ENCODE measurements at places on chromosomes 11 and 22.

DNA sequence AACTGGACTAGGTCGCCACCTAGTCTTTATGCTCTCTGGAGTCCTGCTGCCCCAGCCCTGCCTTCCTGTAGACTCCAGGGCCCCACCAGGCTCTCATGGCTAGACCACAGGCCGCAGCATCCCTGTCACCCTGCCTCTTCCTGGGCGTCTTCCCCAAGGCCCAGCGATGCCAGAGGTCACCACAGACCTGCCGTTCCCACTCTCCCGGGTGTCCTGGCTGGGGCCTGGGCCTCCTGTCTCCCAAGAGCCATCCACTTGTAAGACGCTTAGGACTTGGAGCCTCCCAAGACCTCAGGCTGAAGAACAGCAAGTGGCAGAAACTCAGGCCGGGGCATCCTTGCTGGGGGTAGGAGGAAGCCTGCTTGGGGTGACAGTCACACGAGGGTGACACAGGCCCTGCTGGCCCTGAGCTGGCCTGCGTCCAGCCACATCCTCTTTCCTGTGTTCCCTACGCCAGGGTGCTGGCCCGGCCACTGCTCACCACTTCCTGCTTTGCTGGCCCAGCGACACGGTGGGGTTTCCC is 2.0 kb upstream of the TCIRG1 start:
- DNase-seq = no peak

- no peak for DNase-seq
Observed at GRCh38 chr11:9301720-9302119, 12.7 kb downstream of the TMEM41B start.

GRCh38 chr11:58562375-58562800 is 13.3 kb downstream of the LPXN start:
- no peak for DNase-seq

DNA sequence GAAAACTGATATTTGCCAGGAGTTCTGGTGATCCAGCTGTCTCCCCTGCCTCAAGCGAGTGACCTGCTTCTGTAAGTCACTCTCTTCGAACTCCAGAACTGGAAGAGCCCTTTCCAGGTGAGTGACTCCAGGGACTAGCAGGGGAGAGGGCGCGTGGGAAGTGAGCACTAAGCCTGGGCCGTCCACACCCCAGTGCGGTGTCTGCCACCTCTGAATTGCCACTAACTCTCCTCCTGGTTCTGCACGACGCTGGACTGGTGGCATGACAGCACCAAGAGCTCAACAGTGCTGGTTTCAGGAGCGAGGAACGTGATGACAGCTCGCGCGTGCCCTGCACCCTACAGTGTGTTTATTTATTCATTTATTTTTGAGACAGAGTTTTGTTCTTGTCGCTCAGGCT is 22.9 kb downstream of the KIAA0930 start:
- DNase-seq = no peak

GRCh38 chr11:1652771-1653540 is 23.4 kb downstream of the KRTAP5-5 start:
- DNase-seq = peak; percentile 48

DNA sequence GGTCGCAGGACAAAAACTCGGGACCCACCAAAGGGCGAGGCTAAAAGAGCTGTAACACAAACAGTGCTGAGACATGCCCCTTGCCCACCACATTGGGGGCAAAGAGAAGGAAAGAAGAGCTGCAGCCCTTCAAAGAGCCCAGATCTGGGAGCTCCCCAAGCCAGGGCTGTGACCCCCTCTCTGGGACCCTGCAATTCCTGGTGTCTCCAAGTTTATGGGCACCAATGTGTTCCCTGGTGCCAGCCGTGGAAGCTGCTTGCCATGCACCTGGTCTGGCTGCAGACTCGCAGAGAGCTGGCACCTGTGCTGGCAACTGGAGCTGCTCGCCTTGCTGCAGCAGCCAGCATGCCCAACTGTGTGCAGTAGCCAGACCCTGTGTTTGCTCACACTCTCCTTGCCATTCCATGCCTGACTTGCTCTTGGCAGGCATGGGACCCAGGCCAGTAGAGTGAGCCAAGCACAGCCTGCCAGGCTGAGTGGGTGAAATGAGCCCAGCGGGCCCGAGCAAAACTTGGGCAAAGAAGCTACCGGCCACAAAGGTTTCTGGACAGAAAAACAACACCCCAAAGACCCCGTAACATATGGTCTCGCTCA is 16.0 kb downstream of the RRP8 start:
- DNase-seq = no peak

- DNase-seq = no peak
Observed at GRCh38 chr11:61754534-61755482, 2.4 kb downstream of the MYRF start.

- no peak for DNase-seq
Observed at GRCh38 chr11:96235751-96236150, 107.2 kb downstream of the MAML2 start.

DNA sequence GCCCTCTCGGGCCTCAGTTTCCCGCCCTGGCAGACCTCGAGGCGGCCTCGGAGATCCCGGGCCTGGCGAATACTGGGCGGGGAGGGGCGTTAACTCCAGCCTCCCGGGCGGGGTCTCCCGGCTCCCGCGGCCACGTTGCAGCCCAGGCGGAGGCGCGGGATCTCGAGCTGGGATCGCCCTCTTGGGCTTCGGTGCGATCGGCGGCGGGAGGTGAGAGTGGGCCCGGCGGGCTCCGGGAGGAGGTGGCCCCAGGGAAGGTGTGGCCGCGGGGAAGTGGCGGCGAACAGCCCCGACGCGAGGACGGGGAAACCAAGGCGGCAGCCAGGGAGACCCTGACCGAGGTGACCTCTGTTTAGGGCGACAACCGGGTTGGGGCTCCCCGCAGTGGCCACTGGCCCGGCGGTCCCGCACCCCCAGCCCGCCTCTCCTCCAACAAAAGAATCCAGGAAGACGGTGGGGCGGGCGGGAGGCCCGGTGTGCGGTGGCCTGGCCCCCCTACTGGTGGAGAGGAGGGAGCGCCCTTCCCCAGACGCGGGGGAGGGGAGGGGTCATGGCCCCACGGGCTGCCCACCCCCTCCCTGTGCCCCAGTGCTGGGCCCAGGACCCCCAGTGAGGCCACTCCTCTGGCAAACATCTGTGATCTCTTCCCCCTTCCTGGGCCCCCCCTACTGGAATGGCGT is at the start of gene PHETA2:
TSS of gene PHETA2 (plus strand) at position 117 of the 680 bp plus-strand sequence. CDS start 3,046 bp downstream, outside the sequence.
- peak; percentile 21 for DNase-seq

DNA sequence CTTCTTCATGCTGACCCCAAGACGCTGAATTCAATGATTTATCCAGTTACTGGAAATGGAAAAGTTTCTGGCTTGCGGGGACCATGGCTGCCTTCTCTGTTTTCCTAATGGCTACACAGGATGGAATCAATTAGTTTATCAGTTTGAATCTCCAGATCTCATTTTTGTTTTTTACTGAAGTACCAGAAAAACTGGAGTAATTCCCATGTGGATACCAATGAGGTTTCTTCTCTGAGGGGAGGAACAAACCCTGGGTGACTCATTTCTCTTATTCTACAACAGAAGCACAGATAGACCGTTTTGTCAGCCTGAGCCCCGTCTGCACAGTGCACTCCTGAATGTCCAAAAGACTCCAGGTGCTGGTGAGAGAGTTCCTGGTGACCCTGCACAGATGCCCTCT is 3.4 kb downstream of the ZNF195 start:
- DNase-seq = no peak

DNA sequence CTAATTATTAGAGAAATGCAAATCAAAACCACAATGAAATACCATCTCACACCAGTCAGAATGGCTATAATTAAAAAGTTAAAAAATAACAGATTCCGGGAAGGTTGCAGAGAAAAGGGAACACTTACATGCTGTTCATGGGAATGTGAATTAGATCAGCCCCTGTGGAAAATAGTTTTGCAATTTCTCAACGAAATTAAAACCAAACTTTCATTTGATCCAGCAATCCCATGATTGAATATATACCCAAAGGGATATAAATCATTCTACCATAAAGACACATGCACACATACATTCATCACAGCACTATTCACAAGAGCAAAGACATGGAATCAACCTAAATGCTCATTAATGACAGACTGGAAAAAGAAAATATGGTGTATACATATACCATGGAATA is 32.5 kb downstream of the NOX4 start:
- no peak for DNase-seq

- no peak for DNase-seq
Observed at GRCh38 chr11:64170419-64170818, 4.5 kb upstream of the MACROD1 start.

DNA sequence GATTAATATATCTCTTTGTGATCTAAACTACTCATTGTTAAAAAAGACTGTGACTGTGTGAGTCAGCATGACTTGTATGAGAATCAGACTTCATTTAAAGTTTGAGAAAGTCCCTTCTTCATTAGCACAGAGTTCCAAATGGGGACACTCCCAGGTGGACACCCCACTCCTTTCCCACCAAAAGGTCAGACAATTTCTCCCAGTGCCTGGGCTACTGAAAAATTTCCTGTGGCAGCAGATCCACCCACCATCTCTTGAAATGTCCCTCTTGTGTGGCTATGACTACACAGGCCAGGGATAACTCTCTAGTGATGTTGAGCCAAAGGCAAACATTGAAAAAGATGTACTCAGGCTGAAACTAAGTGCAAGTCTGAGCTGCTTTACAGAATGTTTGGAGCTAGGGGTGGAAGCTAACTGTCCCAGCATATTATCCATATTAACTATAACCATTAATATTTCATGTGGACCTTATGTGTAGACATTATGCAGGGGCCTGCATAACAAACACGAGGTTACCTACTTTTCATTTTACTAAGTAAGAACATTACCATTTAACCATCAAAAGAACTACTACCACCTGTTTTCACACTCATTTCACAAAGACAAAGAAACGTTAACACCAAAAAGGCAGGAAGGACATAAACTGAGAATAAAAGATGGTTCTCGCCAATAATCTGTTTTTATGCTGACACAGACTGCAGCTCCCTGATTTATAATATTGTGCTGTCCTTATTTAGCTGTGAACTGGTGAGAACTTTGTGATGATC is 44.8 kb downstream of the MMP20 start:
- DNase-seq = no peak

DNA sequence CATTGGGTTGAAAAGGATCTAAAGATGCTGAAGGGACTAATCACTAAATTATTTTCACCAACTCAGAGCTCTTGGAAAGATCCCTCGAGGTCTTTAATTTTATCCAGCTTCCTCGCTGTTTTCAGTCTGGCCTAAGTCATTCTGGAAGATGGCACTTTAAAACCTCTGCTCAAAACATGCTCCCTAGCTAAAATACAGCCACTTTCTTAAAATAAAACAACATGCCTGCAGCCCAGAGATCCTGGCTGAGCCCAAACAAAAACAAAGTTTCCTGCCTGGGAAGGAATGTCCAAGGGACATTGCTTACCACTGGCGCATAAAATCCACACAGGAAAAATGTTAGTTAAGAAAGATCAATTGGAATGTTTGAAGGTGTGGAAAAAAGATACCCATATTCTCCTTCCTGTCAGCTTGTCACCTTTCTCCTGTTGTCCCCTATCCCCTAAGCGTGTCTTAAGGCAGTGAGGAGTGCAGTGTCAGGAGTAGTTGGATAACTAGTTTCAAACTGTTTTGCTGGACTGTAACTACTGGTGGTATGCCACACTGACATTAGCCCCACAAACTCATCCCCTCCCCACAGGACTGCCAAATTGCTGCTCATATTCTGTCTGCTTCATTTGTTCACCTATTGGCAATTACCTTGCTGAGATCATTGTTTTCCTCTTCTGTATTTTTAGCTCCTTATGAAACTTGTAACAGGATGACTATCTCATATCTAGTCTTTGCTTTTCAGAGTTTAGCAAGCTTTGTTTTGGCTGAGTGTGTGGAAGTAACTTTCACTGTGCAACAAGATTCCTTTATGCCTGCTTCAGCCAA is 108.3 kb upstream of the SESN3 start:
- no peak for DNase-seq

DNA sequence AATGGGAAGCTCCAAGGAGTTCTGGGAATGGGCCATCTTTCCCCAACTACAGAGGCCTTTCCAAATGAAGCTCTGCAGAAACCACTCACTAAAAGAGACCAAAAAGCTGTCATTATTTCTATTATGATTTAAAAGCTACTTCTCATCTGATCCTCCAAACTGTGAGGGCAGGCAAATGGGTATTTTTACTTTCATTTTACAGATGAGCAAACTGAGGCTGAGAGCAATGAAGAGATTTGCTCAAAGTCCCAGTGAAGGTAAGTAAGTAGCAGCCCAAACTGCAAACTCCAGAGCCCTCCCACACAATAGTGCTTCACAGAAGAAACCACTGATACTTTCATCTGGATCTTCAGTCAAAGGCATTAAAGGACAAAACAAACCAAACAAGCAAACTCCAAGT is 1.4 kb downstream of the RSPH14 start:
- DNase-seq = no peak

DNA sequence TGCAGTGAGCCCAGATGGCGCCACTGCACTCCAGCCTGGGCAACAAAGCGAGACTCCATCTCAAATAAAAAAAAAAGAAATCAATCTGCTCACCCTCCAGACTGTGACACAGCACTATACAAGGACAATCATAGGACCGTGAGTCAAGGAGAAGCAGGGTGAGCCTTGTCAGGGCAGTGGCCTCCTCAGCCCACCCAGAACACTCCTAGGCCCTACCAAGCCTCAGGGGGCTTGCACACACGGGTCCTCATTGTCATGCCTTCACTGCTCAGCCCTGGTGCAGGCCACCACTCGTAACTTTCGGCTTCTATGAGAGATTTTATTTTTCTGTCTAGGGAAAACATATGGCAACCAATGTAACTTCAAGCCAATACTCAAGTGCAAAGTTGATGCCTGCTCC is 35.8 kb downstream of the DGCR2 start:
- DNase-seq = no peak

- no peak for DNase-seq
Observed at GRCh38 chr11:115322553-115323203, 181.5 kb downstream of the CADM1 start.

DNA sequence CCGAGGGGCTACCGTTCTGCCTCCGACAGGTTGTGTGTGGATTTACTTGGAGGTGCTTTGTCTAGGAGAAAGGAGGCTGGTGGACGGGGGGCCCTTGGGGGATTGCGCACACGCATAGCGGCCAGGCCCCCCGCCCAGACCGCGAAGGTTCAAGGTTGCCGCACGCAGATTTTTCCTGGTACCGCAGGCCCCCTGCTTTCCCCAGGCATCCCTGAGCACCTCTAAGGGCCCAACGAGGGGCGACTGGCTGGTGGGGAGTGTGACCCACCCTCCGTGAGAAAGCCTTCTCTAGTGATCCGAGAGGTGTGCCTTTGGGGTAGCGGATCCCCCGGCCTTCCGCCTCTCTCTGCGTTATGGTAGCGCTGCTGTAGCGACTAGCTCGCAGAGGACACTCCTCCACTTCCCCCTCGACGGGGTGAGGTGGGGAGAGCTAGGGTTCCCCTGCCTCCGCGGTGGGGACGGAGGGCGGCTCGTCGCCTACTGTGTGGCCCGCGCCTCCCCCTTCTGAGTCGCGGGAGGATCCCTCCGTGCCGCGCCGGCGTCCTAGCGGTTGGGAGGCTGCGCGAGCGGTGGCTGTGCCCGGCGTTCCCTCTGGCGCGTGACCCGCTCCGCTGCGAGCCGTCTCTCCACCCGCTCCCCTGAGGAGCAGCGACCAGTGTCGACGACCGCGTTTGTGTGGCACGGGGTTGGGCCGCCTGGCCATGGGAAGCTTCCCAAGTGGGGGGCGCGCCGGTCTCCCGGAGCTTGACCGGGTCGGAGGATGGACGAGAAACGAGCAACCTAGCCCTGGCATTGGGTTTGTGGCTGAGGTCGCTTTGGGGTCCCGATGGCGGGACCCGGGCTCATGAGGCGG is 3900.0 kb upstream of the OR11H1 start:
- no peak for DNase-seq
